ENCODE measurements at places on chromosomes 2 and 18.
A peak's percentile ranks its signal among the peaks of the same experiment; 100 is the strongest.

DNA sequence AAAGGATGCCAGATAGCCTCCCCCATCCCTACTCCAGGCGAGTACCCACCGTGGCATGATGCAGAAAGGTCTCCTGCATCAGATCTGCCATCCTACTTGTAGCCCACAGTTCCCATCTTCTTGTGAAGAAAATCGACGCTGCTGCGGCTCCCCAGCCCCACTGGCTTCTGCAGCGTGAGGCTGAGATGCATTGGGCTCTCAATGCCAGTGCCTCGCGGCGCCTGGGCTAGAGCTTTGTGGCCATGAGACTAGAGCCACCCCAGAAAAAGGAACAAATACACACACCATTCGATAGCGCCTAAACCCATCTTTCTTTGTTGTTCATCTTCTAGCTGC lies 2.8 kb downstream of the NOL4 start:
- DNase-seq = peak; percentile 1

DNA sequence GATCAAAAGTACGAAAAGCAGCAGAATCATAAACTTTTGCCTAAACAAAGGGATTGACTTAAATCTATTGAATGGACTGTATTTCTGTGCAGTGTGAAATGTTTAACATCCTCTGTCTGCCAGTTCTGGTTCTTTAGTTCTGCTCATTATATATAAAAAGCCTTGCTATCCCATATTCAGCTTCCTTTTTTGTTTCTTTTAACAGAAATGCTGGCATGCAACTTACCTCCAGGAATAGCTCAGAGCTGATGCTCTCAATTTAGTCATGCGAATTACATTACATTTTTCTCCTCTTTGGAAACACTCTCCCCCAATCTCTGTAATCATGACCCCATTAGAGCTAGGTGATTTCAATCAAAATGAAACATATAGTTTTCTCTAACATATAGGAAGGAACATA lies 73.6 kb downstream of the SPHKAP start:
- DNase-seq = no peak

DNA sequence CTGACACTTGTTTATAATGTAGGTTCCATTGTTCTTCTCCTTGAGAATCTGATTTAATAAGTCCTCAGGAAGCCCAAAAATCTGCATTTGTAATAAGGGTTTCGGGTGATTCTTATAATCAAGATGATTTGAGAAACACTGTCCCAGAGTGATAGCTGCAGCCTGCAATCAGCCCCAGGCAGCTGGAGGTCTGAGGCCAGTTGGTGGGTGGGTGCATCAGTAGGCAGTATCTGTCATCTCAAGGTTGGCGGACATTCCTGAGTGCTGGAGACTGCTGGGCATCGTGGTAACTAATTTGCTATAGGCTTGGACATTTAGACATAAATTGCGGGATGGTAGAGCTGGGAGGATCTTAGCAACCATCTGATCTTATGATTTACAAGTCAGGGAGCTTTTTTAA lies 2.7 kb upstream of the IL18RAP start:
- DNase-seq = no peak

- DNase-seq = no peak
These were observed 50.7 kb upstream of the RNU4ATAC start for GRCh38 chr2:121479882-121480522.

GRCh38 chr2:20737505-20737904 lies 70.6 kb downstream of the GDF7 start:
- no peak for DNase-seq

DNA sequence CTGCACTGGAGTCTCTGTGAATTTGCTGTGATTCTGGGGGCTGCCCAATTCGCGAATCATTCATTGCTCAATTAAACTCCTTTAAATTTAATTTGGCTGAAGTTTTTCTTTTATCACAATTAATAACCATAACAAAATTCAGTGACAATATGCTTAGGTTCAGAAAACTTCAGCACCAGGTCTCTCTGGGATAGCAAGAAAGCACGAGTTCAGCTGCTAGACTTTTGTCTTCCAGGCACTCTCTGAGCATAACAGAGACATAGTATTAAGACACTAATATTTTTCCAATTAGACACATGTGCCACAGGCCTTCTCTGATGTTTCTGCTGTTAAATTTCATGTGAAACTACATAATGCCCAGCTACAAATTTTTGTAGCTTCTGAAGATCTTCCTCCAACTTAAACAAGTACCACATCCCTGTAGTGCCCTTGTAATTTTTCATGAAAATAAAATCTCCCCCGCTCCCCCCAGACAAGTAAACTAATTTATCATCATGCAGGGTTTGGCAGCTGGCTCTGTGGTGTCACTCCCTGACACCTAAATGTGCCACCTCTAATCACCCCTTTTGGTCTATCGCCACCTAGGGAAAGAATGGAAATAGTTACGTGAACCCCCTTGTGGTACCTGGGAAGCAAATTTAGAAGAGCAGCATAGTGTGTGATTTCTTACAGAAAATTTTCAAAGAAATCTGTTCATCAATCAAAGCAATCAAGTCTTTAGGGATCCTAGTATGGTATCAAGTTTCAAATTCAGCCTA lies 94.1 kb downstream of the CSRNP3 start:
- no peak for DNase-seq

GRCh38 chr18:74742573-74743243 lies 145.0 kb downstream of the ZNF407 start:
- DNase-seq = no peak

DNA sequence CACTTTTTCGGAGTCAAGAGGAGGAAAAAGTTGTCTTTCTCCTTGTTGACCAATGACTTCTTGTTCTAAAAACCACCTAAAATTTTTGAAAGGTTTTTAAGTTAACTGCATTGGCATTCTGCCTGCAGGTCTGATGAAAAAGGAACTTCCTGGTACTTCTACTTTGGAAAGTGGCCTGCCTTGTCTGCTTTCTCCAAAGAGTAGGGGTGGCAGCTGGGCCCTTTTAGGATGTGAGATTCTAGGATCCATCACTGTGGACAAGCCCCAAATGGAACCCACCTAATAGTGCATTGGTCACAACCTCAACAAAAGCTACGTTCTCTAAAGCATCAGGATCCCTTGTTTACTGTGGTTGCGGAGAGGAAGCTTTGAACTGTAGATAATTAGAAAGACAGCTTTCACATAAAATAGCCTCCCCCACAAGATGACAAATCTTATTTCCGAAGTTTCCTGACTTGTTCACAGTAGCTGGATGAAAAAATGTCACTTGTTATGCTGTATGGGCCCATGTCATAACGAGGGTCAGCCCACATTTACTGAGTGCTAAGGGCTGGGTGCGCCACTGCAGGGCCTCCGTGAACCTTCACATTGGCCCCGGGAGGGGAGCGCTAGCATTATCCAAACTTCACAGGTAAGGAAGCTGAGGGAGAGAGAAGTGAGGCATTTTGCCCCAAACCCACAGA lies 17.4 kb downstream of the ASPRV1 start:
- DNase-seq = no peak

Measured in activated naive CD8-positive, alpha-beta T cell treated with anti-CD3 and anti-CD28 coated beads, Interleukin-2, amount 50 U/mL, for 24 hours (primary cell).